GM12864 (cell line): ENCODE measurements at places on chromosomes 7 and 10.

DNA sequence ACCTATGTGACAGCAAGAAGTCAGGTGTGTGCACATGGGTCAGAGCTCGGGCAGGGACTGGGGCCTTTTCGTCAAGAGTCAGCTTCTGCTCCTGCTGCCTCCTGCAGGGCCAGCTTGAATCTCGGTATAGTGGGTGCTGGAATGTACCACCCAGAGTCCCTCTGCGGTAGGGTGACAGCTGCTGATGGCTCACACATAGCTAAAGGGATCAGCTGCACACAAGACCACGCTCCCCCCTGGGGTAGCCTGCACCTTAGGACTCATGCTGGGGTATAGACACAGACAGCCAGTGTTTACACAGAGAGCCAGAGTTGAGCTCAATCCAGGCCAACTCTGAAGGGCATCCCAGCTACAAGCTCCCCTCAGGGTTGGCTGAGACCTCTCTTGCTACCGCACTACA, 14.0 kb upstream of the COL13A1 start:
- DNase-seq, result no peak

- DNase-seq, result no peak
Measured at GRCh38 chr7:6395898-6396595, 51.7 kb downstream of the DAGLB start.

DNA sequence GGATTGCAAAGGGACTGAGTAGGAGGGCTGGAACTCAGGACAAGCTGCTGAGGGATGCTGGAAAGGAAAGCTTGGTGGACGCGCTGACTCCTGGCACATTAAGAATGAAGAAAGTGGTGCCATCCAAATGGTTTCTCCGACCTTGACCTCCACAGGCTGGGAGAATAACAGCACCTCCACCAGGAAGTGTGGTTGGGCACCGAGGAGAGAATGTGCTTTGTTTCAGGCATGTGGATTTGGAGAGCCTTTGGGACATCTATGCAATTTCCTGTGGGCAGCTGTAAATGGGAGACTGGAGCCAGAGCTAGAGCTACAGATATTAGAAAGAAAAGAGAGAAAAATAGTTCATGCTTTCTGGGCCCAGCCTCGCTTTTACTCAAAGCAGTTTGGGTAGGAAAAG, 29.8 kb upstream of the HABP2 start:
- no peak for DNase-seq

- DNase-seq, result no peak
Measured at GRCh38 chr10:124596962-124597845, 135.6 kb downstream of the LHPP start.

DNA sequence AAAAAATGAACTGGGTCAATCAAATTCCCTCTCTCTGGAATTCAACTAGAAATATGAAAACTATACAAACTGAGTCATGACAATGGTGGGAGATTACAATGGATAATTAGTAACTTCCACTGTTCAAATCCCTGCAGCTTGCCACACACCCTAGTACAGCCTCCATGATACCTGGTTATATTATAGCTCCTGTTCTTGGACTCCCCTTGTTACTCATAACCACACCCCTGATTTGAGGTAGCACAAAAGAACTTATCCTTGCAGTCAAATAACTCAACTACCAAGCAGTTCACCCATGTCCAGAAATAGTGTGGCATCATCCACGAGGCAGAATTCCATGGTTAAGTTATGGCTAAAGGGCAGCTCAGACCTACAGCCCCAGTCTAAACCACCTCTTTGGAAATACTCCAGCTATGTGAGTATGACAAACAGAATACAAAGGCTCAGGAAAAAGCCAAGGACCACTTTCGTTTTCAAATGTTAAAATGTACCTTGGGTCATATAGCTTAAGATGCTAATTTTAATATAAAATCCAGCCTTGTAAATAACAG, 164.7 kb downstream of the CPEB3 start:
- DNase-seq, result no peak

- DNase-seq, result no peak
Measured at GRCh38 chr10:128167926-128168520, 41.8 kb upstream of the MKI67 start.

GRCh38 chr10:126503392-126504062, 115.2 kb upstream of the ADAM12 start:
- no peak for DNase-seq

DNA sequence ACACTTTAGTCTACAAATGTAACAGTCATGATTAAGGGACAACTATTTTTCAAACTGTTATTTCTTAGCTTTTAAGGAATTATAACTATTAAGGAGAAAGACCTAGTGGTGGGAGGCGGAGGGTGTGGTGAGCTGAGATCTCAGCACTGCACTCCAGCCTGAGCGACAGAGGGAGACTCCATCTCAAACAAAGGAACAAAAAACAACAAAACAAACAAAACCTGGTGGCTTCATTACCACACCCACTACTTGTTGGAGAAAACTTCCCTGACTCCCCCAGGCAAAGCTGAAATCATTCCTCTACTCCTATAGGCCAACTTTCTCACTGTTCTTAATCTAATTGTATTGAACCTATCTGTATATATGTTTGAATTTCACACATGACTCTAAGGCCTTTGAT, 3.2 kb downstream of the POLR1F start:
- DNase-seq, result no peak

GRCh38 chr10:100907773-100908363, 4.9 kb upstream of the SLF2 start:
- DNase-seq, result no peak

DNA sequence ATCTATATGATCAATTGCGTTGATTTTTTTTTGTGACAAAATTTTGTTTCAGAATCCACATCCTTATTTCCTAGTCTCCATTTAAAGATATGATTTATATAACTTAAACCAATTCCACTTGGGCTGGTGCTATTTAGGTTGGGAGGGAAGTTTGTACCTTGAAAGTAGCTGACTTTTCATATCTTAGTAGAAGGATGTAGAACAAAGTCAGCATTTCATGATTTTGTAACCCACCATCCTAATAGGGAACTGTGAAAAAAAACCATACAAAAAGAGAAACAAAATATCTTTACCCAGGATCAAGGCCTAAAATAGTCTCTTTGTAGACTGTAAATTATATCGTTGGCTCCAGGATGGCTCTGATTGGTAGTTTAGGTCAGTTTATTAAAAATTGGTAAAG, 8.3 kb downstream of the HECTD2 start:
- DNase-seq, result no peak

GRCh38 chr10:68550747-68551411, 9.3 kb upstream of the TET1 start:
- peak; percentile 33 for DNase-seq

DNA sequence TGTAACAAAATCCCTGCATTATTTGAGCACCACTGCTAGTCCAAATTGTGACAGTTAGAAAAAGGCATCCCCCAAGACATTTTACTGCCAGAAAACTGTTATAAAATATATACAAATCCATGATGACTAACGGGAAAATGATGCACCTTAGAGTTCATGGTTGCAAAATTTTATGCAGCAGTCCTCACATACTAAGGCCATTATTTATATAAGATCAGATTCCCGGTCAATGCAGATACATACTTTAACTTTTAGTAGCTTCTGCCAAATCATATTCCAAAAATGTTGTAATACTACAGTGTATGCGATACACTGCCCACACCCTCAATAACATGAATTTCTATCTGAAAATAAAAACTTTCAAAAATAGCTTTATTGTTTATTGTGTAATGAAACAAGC, 239.9 kb upstream of the ZNF32 start:
- DNase-seq, result no peak

DNA sequence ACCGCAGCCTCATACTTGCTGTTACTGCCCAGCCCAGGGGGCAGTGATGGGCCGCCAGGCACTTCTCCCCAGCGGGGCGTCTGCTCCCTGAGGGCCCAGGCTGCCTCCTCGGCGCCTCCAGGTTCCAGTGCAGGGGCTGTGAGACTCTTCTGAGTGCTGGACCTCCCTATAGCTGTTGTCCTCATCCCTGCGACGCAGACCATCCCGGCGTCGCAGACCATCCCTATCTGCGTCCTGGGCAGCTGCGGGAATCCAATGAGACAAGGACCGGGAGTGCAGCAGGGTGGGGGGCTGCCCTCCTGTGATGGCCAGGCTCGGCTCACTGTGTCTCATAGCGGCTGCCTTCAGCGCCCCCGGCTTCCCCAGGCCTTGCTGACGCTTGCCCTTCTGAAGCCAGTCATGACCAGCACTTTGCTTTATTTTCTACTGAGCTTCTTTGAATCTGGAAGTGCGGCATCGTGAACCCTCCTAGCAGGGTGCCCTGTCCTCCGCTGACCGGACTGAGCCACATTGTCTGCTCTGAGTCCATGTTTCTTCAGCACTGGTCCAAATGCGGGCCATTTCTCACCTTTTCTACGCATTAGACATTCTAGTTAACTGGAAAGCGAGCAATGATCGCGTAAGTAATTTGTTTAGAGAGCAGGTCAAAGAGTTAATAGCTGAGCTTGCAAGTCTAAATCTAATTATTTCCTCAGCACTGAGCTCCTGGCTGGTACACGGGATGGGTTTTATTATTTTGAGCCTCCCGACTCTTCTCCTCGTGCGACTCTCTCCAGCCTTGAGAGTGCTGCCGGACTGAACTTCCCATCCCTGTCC, 339.5 kb downstream of the WDR37 start:
- no peak for DNase-seq

DNA sequence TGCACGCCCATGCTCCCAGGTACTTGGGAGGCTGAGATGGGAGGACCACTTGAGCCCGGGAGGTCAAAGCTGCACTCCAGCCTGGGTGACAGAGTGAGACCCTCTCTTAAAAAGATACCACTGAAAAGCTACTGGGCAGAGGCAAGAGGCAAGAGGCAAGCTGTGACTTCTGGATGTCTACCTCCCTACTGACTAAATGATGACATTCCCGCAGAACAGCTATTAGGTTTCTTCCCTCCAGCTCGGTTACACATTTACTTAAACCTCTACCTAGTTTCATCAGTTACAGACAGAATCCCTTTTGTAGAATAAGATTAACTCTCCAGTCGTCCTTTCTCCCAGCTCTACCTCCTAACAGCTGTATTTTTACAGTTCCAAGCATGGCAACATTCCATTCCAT, 21.2 kb downstream of the RHEB start:
- DNase-seq, result no peak

GRCh38 chr7:13770305-13770704, 219.2 kb downstream of the ETV1 start:
- DNase-seq, result no peak

- no peak for DNase-seq
Measured at GRCh38 chr7:129845972-129846327, 106.8 kb downstream of the UBE2H start.
